ENCODE measurements at places on chromosomes 12 and 14.

GRCh38 chr14:65195042-65195719 is 92.9 kb upstream of the MAX start:
- no peak for DNase-seq

- no peak for DNase-seq
Measured at GRCh38 chr12:76383988-76384387, 35.8 kb upstream of the BBS10 start.

GRCh38 chr12:131832321-131833231 is 4.4 kb downstream of the MMP17 start:
- peak; percentile 63 for DNase-seq

- DNase-seq, result no peak
Measured at GRCh38 chr14:105488781-105489541, 2.1 kb upstream of the TEDC1 start.

- no peak for DNase-seq
Measured at GRCh38 chr12:9741726-9742125, 8.8 kb upstream of the CLECL1 start.

DNA sequence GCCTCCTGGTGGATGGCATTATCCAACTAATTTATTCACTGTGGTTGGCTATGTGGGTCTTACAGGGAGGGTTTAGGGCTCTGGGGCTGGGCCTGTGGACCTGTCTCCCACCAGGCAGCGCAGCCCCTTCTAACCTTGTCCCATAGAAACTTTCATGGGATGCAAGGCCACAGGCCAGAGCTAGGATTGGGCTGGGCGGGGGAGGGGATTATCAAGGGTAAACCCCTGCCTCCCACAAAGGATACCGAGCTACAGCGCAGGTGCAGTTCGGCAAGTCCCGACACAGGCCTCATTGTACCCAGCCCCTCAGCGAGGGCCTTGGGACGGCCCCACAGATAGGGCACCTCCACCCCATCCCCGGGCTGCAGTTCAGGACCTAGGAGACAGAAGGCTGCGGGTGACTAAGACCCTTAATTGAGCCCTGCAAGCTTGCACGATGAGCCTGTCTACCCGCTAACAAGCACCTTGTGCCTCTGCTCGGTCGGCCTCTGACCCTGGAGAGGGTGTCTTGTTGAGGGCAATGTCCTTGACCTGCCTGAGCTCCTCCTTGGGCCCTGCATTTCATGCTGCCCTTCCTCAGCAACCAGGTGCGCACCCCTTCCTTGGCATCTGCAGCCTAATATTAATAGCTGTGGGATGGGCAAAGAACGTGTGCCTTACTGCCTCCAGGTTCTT is 46.7 kb downstream of the PSMA6 start:
- no peak for DNase-seq

DNA sequence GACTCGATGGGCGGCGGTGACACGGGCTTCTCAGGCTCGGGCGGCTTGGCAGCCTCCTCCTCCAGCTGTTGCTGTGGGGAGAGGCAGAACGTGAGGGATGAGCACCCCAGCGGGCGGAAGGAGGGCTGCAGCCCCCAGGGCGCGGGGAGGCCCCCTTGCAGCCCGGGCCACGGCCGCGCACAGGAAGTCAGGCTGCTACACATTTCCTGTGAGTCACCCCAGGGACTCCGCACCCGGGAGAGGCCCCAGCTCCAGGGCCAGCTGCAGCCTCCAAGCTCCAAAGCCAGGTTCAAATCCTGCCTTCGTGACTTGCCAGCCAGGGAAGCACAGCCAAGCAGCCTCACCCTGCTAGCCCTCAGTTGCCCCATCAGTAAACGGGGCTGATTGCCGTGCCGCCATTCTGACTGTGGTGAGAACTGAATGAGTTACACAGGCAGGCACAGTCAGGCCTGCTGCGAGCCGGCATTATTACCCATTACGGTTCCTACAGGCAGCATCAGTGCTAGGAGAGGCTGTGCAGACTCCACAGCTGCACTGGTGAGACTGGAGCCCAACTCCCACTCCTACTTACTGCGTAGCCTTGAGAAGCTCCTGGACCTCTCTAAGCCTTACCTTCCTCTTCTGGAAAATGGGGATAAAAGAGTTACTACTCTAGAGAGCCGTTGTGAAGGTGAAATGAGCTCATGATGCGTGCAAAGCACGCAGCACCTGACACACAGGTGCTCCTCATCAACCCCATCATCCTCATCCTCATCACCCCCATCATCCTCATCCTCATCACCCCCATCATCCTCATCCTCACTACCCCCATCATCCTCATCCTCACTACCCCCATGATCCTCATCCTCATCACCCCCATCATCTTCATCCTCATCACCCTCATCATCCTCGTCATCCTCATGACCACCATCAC is 100.9 kb downstream of the NCOR2 start:
- no peak for DNase-seq

DNA sequence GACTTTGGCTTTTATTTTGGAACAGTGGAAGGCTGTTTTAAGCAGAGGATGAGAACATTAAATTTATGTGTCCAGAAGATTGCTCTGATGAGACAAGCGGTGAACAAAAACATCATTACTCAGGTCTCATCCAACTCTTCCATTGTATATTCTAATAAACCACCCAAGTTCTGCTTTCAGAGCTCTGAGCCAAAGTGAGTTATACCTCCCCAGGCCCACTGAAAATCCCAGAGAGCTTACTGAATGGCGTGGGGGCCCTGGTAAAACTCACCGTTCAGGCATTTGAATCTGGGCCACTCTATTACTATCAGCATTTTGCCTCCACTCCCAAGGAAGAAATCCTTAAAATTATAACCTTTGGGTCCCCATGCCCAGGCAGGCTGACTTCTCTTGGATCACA is 122.0 kb upstream of the HIF1A start:
- no peak for DNase-seq

All from AG09319 (cell line).